Upper lobe of left lung (tissue), 6 donors: ENCODE measurements at places on chromosomes 2 and 18.
A peak's percentile ranks its signal among the peaks of the same experiment; 100 is the strongest.

GRCh38 chr2:130302164-130302886, 40.4 kb upstream of the IMP4 start:
- DNase-seq = peak; percentile 62

DNA sequence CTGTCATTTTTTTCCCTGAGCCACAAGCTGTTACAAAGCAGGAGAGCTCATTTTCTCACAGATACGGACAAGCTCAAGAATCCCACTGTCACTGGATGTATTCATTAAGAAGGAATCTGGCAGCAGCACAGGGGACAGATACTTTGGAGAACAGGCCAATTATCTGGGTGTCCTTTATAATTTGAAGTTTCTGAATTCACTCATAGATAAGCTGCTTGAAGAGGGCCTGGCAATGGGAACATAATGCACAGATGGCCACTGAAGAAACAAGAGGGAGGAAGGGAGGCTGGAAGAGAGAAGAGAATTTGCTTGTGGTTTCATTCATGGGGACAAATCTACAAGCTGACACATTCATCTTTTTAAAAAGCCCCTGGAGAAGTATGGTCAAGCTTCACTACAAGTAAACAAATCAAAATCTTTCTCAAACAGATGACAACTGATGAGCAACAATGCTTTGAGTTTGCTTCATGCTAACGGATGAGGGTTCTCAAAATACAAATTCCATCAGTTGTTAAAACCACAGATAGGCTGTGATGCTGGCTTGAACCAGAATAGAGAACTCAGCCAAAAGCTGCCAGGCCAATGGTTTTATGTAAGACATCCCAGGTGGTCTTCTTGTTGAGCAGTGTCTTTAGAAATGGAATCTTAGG, 11.9 kb downstream of the BCL2 start:
- DNase-seq = no peak

- peak; percentile 96 for DNase-seq
Observed at GRCh38 chr18:3448838-3449511, 997 bp upstream of the TGIF1 start.

DNA sequence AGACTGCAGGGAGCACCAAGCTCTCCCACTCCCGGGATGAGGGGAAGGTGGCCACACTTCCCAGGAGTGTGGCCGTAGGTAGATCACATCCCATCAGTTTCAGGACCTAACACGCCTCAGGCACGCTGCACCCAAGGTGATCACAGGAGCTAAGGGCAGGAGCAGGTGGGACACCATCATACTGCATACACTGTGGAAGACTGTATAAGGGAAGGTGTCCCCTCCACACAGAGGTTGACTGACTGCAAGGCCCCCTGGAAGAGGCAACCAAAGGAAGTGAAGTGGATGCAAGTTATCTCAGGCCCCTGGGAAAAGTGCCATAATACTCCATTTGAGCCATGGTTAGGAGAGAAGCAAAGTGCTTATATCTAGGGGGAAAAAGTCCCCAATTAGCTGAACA, 351.9 kb upstream of the SMIM21 start:
- no peak for DNase-seq

- no peak for DNase-seq
Observed at GRCh38 chr18:59646963-59647307, 50.3 kb downstream of the CCBE1 start.

DNA sequence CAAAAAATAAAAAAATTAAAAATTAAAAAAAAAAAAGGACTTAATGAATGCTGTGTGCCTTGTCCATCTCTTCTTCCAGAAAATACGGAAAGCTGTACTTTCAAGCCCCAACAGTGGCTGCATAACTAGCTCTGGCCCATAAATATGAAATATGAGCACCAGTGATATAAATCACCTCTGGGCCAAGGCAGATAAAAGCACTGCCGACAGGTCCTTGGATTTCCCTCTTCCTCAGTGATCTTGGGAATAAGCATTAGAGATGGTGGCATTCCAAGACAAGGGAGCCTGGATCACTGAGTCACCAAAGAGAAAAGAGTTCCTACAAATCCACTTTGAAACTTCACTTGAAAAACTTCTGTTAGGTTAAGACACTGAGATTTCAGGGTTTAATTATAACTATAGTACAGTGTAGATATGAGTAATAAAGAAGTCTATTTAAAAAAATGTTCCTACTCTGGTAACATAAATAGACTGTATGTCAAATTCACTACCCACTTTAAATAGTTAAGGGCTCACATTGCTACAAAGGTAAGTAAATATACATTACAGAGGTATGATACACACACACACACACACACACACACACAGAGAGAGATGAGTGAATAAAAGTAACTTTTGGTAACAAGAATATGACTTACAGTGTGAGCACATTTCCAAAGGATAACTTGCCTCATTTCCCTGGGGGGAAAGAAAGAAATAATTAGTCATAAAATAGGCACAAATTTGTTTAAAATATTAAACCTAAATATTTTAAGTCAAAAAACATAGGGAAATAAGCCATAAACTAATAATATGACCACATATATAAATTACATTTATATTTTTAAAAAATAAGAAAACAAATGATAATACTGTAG, 35.6 kb downstream of the PPP3R1 start:
- no peak for DNase-seq

- no peak for DNase-seq
Observed at GRCh38 chr2:86541334-86541733, 21.9 kb downstream of the CHMP3 start.

DNA sequence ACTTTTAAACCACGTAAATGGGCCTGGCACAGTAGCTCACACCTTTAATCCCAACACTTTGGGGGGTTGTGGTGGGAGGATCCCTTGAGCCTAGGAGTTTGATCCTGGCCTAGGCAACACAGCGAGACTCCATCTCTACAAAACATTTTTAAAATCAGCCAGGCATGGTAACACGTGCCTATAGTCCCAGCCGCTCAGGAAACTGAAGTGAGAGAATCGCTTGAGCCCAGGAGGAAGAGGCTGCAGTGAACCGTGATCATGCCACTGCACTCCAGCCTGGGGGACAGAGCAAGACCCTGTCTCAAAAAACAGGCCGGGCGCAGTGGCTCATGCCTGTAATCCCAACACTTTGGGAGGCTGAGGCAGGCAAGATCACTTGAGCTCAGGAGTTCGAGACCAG, 12.2 kb downstream of the ROCK1 start:
- no peak for DNase-seq

DNA sequence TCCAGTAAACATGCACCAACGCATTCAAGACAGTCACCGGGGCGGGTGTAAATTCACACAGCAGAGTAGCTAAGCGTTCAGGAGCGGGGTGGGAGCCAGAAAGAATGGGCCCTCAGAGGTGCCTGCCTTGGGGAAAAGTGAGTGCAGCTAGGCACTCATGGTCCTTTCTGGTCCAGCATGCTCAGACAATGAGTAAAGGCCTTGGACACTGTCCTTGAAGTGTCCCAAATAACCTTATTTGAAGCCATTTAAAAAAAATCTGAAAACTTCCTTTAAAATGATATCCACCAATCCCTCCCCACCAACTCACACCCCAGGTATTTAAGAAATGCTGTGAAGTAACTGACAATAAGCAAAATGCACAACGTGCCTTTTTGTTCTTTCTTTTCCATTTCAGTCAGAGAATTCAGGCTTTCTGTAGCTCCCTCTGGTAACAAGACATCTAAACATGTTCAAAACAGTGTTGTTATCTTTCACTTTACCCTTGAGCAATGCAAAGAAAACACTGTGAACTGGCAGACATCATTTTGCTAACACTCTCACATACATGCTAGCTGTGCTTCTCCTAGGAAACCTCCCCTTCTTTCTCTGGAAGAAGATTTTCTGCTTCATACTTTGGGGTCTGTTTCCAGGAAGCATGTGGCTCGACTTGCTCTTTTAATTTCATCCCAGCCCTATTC, 445.1 kb upstream of the SPRED2 start:
- DNase-seq = no peak

DNA sequence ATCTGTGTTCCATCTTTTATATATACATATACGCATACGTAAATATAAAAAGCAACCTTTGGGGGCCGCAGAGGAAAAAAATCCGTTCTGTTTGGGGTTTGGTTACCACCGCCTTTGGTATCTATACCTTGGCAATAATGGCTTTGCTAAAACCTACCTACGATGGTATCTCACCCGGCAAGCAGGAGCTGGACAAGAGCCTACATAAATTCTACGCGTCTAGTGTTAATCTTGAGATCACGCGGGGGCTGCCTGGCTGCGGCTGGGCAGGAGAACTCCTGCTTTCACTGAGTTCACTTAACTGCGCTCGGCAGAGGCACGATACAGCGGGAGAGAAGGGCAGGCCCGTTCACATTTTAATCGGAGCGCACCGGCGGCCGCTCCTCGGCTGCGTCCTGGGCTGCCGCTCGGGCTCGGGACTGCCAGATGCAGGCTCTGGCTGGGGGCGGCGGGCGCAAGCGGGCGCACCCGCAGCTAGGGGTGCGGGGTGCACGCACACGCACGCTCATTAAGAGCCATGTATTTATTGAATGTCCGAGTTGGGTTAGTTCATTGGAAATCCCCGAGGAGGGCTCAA, 1.7 kb upstream of the POU3F3 start:
- no peak for DNase-seq
